ENCODE measurements at places on chromosomes 3 and 15. TPM values are rescaled to one million over a fixed set of nuclear protein-coding genes. Genes with fewer than 3 reads are reported as not detected.

DNA sequence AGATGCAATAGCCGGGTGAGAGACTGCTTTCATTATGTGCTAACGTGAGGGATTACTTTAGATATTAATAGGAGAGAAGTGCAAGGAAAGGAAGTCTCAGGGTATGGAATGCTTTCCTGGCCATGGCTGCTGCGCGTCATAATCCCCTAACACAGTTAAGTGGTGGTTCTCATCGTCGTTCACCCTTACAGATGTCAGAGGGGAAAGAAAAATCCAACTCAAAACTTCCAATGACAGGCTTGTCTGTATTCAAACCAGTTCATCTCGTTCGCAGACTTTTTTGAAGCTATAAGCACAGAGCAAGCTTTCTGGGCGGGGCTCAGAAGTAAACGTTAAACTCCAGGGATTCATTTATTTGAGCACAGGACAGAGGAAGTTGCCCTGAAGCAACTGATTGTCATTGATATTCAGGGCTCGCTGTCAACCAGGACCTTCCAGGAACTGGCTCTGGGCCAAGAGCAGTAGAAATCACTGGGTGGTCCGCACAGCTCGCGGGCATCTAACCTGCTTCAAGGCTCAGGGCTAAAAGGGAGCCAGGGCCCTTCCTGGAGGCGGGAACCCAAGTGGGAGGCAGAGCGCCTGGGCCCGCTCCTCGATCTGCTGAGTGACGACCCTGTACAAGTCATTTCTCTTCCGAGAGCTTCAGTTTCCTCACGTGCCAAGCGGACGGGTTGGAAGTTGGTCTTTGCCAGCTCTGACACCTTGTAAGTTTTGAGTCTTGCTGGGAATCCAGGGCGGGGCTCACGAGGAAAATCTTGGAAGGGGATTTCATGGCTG lies 1.1 kb upstream of the LPP start:
- peak; percentile 71 for DNase-seq

- no peak for DNase-seq
Observed at GRCh38 chr15:61106044-61106834, 122.9 kb downstream of the RORA start.

The LRRC31 gene
- not detected for total RNA-seq

DNA sequence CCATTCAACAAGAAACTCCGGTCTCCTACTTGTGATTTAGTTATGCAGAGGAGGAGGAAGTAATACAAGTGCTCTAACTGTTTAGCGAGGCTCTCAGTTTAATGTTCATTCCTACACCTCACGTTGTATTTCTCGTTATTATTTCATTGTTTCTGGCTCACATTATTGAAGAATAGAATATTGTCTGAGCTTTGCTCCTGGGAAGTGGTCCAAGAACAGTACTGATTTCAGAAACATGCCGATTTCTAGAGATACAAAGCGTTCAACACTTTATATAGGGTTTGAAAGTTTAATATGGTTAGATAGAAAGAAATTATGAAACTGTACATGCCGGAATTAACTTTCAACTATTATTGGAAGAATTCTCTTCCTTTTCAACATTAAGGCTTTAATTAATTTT lies 1145.5 kb downstream of the TBL1XR1 start:
- no peak for DNase-seq

The FGF12 gene
- total RNA-seq, result 3.2 TPM

DNA sequence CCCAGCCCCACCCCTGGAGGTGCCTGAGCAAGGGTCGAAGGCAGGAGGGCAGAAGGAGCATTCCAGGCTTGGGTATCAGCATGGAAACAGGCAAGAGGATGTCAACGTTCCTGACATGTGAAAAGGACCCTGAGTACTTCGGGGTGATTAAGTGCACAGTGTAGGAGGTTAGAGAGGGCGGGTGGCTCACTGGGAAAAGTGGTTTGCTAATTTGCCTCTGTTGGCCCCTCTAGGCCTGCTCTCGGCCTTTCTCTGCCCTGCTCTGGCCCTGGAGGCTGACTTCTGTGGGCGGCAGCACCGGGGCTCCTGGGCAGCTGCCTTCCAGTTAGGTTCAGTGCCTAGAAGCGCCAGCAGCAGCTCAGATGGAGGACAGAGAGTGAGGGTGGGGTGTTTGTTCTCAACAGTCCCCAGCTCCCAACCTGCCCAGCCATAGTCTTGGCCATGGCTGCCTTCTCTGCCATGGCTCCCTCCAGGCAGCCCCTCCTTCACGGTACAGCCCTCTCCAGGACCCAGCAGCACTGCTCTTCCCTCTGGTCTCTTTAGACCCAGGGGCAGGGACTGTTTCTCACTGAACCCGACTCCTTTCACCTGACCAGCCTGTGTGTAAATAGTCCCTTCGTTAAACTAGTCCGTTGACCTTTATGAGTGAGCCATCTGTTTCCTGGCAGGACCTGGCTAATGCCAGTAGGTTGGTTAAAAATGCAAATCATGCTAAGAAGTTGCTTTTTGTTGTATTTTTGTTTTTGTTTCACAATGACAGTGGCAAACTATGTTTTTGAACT lies 107.1 kb upstream of the TPM1 start:
- no peak for DNase-seq

The RGMA gene
- total RNA-seq, result 47.1 TPM

DNA sequence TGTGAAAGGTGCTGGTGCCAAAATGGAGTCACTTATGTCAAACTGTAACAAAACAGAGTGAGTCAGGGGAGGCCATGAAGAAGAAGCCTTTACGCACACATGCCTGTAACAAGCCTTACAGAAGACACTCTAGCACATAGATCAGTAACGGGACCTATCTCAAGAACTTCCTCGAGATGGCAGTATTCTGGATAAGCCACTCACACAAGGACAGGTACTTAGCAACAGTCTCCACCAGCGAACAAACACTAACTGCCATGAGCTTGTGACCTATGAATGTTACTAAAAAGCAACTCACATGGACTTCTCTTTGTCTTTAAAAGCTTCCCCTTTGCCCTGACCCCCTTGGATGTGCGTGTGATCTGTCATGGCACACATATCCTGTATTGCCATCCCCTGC lies 235.1 kb downstream of the CD47 start:
- no peak for DNase-seq

- DNase-seq, result no peak
Observed at GRCh38 chr3:119434703-119435102, 28.7 kb downstream of the TMEM39A start.

DNA sequence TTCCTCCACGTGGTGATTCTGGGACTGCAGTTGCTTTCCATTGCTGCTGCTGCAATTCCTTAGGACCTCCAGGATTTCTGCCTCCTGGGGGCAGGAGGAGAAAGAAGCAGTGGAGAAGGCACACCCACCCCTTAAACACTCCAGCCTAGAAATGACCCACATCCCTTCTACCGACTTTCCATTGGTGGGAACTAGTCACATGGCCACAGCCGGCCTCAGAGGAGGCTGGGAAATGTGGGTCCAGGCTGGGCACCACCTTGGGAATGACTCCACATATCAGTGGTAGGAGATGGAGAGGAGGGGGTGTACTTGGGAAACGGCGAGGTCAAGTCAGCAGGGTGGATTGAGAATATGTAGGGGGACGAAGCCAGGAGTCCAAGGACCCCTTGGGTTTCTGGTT lies 269.4 kb upstream of the CTDSPL start:
- DNase-seq, result no peak

DNA sequence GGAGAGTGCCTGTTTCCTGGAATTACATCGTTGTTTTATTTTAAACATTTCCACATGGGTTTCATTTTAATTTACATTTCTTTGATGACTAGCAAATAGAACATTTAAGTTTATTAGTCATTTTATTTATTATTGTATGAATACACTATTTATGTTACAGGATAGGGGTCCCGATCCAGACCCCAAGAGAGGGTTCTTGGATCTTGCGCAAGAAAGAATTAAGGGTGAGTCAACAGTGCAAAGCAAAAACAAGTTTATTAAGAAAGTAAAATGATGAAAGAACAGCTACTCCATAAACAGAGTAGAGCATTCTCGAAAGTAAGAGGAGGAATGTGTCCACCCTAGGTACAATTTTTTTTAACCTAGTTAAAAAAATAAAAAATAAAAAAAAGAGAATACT lies 539.5 kb downstream of the NAALADL2 start:
- no peak for DNase-seq

GRCh38 chr3:95883801-95884200 lies 930.6 kb upstream of the EPHA6 start:
- DNase-seq, result no peak

The GABRB3 gene
- total RNA-seq, result 4.5 TPM

GRCh38 chr3:105676621-105677300 lies 192.1 kb downstream of the CBLB start:
- DNase-seq, result no peak

- no peak for DNase-seq
Observed at GRCh38 chr3:14594234-14594633, 54.1 kb upstream of the GRIP2 start.

DNA sequence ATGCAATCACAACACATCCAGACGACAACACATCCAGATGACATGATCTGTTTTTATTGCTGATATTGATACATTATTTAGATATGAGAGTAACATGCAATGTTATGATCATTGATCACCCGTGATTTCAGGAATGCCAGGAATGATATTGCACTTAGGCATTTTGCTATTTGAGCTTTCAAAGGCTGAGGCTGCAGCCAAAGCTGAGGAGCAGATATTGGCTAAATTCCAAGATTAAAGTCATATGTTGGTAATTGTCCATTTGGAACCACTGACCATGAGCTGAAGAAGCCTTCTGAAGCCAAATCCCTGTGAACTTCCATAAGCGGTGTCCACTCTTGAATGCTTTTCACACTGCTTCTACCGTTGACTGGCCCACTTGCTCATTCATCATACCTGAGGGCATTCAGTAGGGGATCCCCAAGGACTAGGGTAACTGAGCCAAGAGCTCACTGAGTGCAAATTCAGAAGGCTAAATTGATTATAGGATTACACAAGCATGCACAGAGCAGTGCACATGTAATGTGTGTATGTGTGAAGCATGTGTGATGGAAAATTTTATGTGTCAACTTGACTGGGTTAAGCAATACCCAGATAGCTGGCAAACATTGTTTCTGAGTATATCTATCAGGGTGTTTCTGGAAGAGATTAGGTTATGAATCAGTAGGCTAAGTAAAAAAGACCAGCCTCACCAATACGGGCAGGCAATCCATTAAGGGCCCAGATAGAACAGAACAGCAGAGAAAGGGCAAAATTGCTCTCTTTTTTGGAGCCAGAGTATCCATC lies 92.1 kb upstream of the PLAAT1 start:
- no peak for DNase-seq

- DNase-seq, result no peak
Observed at GRCh38 chr15:98524838-98525660, 123.3 kb upstream of the IGF1R start.

DNA sequence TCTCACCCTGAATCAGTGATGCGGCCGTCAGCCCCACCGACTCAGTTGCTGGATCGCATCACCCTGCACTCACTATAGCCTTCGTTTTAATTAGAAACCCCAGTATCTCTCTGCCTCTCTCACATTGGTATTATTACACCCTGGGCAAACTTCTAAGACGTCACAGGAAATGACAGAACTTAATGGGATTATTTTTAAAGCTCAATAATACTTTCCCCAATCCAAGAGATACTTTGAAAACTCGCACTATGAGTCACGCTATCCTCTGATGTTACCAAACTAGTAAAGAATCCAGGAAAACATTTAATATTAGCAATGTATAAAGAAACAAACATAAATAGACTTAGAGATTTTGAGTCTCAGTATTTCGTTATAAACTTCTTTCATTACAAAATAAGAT lies 36.6 kb downstream of the RUBCN start:
- DNase-seq, result no peak

- DNase-seq, result no peak
Observed at GRCh38 chr3:40387895-40388254, 891 bp downstream of the ENTPD3 start.

GRCh38 chr3:151709847-151710246 lies 23.9 kb upstream of the AADACL2 start:
- no peak for DNase-seq

The RHOV gene
- 0.22 TPM for total RNA-seq

DNA sequence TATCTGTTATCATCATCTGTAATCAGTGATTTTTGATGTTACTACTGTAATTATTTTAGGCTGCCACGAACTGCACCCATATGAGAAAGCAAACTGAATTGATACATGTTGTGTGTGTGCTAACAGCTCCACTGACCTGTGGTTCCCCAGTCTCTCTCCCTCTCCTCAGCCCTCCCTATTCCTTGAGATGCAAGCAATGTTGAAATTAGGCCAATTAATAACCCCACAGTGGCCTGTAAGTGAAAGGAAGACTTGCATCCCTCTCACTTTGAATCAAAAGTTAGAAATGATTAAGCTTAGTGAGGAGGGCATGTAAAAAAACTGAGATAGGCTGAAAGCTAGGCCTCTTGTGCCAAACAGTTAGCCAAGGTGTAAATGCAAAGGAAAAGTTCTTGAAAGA lies 218.6 kb upstream of the LRRFIP2 start:
- DNase-seq, result no peak

The FETUB gene
- total RNA-seq, result not detected

The PPM1L gene
- 10.0 TPM for total RNA-seq

The RTP1 gene
- not detected for total RNA-seq

- DNase-seq, result no peak
Observed at GRCh38 chr3:16568532-16568931, 36.7 kb downstream of the DAZL start.

DNA sequence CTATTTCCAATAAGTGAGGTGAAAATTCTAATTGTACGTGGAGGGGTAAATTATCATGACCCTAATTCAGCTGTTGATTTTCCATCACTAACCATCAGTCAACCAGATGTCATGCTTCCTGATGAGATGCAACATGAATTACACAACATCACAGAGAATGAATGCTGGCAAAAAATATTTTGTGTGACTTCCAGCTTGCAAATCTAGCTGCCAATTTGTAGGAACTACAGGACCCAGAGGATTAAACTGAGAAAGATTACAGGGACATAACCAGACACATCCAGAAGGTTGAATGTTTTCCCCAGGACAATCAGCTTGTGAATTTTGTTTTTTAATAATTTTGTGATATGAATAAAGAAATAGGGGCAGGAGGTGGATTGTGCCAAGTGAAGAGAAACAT lies 349.0 kb upstream of the ATP10A start:
- DNase-seq, result no peak

The SNTN gene
- total RNA-seq, result not detected

The PHC3 gene
- total RNA-seq, result 142 TPM

The NEK10 gene
- total RNA-seq, result 1.9 TPM

The SMCO1 gene
- total RNA-seq, result not detected

The SLCO2A1 gene
- total RNA-seq, result 34.1 TPM

GRCh38 chr3:101702726-101703125 lies 16.2 kb upstream of the RPL24 start:
- no peak for DNase-seq

The SLC9C1 gene
- 0.94 TPM for total RNA-seq

DNA sequence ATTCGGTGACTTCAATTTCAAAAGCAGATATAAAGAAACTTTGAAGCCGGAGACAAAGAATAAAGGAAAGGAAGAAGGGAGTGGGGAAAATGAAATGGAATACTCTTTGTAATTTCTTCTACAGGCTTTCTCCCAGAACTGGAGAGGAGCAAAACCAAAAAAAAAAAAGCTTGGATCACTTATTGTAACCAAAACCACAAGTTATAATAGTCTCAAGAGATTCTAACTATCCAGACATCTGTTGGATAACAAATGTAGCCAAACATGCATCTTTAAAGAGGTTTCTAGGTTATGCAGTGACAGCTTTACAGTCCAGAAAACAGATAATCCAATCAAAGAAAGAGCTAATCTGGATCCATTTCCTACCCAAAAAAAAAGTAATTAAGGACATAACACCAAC lies 36.2 kb downstream of the VGLL3 start:
- DNase-seq, result no peak

- DNase-seq, result no peak
Observed at GRCh38 chr3:119695480-119695879, 7.3 kb upstream of the CFAP91 start.

- no peak for DNase-seq
Observed at GRCh38 chr15:65881766-65882434, 12.6 kb downstream of the RAB11A start.

GRCh38 chr15:72199721-72200212 lies 2.2 kb upstream of the GRAMD2A start:
- DNase-seq, result peak; percentile 81
